ENCODE measurements at places on chromosomes 7 and 10. TPM values are rescaled to one million over a fixed set of nuclear protein-coding genes. Genes with fewer than 3 reads are reported as not detected.

Gene CFAP69
- 3.3 TPM for total RNA-seq

Gene ASB10
- total RNA-seq = not detected

Gene DHX32
- total RNA-seq = 37.9 TPM

Gene HOXA3
- 6.4 TPM for total RNA-seq

Gene WDR86
- total RNA-seq = 0.15 TPM

Gene SYT15B
- 3.5 TPM for total RNA-seq
